Nucleus accumbens (tissue), 56 donors: ENCODE measurements at places on chromosomes 3 and 15.

DNA sequence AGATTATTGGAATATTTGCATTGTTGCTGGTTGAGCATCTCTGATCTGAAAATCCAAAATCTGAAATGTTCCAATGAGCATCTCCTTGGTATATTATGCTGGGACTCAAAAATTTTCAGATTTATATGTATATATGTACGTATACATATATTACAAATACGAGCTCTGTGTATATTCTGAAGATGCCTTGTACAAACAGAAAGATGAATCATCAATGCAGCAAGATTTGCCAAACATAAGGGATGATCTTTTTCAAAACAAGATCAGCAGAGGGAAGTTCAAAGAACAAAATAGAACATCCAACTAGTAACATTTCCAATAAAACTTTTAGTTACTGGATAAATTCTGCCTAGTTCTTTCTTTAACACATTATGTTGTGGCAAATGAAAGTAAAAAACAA, 42.5 kb downstream of the HERC1 start:
- no peak for DNase-seq

DNA sequence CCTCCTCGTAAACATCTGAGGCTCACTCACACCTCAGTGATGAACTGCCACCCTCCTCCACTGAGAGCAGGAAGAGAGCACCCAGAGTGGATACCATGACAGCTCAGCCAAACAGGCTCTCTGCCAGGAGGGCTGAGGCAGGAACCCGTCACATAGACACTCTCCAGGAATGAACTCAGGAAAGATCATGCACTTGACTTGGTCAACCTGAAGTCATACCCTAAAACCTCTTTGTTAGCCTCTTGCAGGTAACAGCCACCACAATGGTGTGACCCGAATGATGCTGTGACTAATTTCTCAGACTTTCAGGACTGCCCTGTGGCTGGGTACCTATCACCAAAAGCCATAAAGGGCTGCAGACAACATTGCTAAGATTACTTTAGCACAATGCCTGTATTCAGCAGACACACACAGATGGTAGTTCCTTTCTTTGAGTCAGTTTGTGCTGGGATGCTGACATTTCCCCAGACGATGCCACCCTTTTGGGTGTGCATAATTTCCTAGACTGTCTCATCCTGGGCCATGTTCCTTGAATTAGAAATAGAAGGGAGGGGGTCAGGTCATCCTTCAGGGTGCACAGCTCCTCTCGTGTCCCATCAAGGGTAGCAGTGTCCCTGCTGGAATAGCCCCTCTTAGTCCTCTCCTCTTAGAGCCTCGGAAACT, 30.3 kb downstream of the CX3CR1 start:
- DNase-seq, result no peak

DNA sequence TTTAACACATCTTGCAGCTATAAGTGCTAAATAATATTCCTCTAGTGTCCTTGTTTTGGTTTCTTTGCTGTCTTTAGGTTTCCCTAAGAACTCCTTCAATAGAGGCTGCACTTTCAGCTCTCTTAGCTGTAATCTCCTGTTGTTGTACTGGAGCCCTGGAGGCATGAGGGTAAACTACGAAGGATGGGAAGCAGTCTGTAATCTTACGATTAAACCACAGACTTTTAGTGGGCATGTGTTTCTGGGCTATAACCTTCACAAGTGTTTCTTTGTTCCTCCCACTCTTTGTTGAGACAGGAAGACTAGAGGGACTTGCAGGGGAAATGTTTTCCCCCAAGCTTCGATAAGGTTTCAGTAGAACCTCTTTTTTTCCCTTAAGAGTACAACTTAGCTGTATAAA, 1058.1 kb downstream of the NSUN3 start:
- DNase-seq, result no peak

DNA sequence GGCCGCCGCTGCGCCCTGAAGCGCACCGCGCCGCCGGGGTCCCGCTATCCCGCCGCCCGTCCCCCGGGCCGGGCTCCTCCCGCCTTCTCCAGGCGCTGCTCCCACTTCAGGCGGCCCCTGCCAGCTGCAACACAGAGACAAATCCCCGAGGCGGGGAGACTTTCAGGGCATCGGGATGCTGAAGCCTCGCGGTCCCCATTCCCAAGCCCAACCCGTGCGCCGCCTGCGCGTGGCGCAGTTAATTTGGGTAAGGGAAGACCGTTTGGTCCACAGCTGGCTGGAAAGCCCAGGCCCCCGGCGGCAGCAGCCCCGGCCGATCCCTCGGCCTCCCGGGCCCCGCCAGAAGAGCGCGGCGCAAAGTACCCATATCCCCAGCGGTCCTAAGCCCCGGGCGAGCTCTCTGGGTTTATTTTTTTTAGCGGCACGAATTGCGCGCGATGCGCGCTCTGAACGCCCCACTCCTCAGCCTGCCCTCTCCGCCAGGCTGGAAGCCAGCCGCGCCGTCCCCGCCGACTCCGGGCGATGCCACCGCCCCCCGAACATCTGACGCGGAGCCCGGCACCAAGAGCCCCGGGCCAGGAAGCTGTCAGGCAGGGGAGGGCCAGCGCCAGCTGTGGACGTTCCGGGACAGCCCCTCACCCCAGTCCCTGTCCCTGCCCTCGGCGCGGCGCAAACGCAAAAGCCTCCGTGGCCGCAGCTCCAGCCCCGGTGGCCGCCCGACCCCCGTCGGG, 517 bp downstream of the FBN1 start:
- DNase-seq, result peak; percentile 76

DNA sequence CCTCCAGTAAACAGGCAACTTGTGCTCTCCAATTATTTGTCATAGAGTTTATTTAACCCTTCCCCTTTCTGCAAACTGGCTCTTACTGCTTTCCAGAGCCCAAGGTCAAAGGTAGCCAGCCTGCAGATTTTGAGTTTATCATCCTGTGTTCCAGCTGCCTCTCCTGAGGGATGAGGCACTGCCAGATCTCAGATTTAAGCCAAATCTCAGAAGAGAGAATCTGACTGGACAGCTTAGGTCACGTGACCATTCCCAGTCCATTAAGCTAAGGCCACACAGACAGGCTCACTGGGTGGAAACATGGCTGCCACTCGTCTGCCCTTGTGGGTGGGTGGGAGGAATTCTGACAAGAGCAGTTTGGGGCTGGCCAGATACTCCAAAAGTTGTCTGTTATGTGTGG, 8.6 kb upstream of the SIAH2 start:
- DNase-seq, result no peak

DNA sequence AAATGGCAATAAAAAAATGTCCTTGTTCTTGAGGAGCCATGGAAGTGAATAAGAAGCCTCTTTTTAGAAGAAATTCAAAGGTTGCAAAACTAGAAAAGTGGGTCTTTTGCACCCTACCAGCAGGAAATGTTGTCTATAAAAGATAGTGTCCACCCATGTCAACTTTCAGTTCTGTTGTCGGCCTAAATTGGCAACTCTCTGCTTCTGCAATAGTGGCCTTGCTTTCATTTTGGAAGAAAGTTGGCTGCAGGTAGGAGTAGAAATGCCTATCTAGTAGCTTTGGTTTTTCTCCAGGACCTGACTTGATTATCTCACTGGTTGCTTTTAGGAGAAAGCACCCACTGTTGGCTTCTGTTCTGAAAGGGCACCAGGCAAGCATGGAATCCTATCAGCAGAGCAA, 85.4 kb downstream of the TMEM108 start:
- DNase-seq, result no peak

DNA sequence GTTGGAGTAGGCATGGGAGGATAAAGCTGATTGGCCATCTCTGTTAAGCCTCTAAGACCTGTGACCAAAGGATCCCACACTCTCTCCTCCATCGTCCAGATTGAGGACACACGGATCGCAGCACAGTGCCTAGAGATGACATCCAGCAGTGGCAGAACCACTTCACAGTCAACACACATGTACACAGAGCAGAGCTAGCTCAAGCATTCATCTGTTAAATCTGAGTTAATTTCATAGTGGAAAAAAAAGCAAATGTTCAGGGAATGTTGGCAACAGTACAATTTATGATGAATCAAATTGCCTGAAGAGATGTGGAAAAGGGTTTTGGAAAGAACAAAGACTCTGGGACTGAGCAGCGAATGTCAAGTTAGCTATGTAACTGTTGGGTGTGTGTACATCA, 108.1 kb upstream of the PLAAT1 start:
- DNase-seq, result no peak

GRCh38 chr3:70620367-70620766, 307.9 kb upstream of the MDFIC2 start:
- DNase-seq, result no peak

DNA sequence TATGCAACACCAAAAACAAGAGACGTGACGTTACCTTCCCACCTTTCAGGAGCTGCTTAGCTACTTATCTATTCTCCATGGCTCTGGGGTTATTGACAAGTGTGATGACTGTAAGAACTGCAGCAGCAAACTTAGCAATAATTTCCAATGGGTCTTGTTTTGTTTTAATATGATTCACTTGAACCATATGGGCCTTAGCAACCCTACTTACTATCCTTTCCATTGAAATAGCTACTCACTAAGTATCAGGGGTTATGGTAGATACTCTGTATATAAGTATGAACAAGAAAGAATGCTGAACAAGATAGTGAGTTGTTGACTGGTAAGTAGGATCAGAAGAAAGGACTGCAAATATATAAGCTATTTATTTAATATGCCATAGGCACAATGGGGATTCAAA, 69.3 kb upstream of the BBX start:
- DNase-seq, result no peak

DNA sequence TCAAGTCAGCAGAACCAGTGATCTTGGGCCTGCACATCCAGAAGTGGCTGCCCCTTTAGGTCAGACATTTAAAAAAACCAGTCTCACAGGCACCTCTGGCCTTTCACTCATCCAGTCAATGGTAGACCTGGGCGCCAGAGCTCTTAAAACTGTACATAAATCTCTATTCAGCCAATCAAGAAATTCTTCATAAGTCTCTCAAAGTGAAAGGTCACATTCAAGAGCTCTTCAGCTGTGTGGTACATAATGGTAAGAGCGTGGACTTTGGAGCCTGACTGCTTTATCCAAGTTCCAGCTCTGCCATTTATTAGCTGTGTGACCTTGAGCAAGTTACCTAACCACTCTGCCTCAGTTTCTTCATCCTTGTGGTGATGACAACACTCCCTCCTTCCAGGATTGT, 22.3 kb upstream of the MORF4L1 start:
- no peak for DNase-seq

- DNase-seq, result no peak
Observed at GRCh38 chr3:138797508-138798038, 37.2 kb downstream of the PIK3CB start.

- no peak for DNase-seq
Observed at GRCh38 chr3:118981494-118982134, 53.0 kb downstream of the IGSF11 start.

DNA sequence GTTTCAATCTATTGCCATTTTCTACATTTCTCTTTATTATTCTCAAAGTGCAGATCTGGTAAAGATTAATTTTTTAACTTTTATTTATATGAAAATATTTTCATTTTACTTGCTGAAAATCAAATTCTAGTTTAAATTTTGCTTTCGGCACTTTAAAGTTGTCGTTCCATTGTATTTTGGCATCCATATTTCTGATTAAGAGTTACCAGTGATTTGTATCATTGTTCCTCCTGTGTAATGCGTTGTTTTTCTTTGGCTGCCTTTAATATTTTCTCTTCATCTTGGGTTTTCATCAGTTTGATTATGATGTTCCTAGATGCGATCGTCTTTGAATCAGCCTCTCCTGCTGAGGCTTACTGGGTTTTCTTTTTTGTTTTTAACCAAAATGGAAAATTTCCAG, 97.3 kb downstream of the SPATA16 start:
- DNase-seq, result no peak

- DNase-seq, result no peak
Observed at GRCh38 chr3:98514948-98515347, 7.8 kb downstream of the CLDND1 start.

DNA sequence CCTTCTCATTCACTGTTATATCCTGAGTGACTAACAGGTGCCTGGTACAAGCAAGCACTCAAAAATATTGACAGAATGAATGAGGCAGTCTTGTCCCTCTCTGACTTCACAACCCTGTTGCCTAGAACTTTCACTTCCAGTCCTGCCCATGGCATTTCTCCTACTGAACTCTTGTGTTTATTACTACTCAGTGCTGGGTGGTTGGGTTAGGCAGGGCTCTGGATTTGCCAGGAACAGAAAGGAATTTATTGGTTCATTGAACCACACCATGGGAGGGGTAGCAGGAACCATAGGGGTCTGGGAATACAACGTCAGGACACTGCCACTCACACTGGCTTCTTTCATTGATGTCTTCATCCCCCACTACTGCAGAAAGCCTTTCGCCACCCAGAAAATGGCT, 41.9 kb upstream of the SEMA4B start:
- no peak for DNase-seq

DNA sequence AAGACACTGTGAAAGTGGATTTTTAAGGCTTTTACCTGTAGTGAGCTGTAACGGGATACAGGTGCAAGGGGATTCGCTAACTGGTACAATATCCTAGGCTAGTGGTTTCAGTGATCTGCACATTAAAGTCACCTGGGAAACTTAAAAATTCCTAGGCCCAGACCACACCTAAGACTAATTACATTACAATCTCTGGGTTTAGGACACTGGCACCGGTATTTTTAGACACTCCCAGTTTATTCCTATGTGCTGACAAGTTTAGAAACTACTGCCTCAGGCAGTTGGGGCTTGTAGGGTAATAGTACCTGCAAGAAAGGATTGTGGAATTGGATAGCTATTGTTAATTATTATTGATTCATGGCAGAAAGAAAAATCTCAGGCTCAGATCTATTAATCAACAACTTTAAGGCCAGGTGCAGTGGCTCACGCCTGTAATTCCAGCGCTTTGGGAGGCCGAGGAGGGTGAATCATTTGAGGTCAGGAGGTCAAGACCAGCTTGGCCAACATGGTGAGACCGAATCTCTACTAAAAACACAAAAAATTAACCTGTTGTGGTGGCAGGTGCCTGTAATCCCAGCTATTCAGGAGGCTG, 50.4 kb upstream of the CASR start:
- no peak for DNase-seq

GRCh38 chr3:177448987-177449359, 251.7 kb upstream of the TBL1XR1 start:
- DNase-seq, result no peak

DNA sequence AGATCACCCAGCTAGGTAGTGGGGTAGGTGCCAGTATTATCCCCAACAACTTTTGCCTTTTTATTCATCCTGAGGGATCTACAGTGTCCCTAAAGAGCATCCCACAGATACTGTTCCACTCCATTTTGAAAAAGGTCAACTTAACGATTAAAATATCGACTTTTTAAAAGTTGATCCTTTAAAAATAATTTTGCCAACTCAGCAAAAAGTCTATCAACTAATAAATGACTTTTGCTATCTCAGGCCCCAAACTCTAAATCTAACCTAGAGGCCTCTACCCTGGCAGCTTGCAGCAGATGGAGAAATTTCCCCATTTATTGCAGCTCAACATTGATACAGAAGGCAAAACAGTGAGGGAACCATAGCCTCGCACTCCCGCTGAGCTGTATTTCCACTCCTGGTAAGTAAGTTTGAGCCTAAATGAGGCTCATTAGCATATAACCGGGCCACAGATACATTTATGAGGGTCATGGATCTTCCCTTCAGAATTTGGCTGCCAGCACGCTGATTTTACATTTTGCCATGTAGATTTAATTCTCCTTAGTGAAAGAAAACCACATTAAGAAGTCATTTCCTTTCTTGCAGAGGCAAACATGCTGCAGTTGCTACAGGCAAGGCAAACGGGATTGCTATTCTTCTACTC, 704.1 kb upstream of the CFAP20DC start:
- DNase-seq, result no peak
